ENCODE measurements at places on chromosomes 4 and X.

DNA sequence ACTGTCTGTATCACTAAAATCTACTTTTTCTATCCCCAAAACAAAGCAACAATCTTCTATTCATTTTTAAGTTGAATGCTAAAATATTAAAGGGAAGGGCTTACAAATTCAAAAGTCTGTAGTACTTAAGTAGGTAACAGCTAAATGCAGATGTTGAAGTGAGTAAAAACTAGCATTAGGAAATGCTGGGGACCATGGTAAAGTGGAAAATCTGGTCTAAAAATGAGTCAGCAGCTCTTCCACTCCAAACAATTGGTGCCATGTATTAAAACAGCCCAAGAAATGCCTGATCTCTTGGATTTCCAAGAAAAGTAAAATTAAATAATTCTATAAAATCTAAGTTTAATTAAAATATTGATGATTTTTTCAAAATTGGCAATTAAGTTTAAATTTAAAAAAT lies 73.3 kb upstream of the PPP3CA start:
- DNase-seq: no peak

DNA sequence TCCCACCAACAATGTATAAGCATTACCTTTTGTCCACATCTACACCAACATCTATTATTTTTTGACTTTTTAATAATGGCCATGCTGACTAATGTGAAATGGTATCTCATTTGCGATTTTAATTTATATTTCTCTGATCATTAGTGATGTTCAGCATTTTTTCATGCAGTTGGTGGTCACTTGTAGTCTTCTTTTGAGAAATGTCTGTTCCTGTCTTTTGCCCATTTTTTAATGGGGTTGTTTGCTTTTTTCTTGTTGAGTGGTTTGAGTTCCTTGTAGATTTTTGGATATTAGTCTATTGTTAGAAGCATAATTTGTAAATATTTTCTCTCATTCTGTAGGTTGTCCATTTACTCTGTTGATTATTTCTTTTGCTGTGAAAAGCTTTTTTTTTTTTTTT lies 36.8 kb upstream of the PDLIM5 start:
- DNase-seq: no peak

- peak; percentile 42 for DNase-seq
Observed at GRCh38 chr4:3655963-3656362, 110.2 kb upstream of the ADRA2C start.

GRCh38 chrX:9279234-9279544 lies 185.7 kb upstream of the TBL1X start:
- DNase-seq: no peak

DNA sequence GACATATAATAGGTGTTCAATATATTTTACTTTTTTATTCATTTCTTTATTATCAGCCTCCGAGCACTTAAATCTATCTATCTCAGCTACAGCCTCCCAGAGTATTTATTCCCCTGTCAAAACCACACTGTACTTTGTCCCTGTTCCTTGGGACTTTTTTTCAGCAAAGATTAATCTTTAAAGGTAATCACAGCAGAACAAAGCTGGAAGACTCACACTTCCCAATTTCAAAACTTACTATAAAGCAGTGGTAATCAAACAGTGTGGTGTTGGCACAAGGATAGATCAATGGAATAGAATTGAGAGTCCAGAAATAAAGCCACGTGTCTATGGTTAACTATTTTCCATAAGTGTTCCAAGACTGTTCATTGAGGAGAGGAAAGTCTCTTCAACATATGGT lies 59.7 kb downstream of the KLHL13 start:
- no peak for DNase-seq

- DNase-seq: no peak
Observed at GRCh38 chr4:145781351-145781750, 101.4 kb downstream of the C4orf51 start.
